ENCODE measurements at places on chromosomes 7 and 10.

GRCh38 chr10:14403881-14404623 is 73.3 kb upstream of the FRMD4A start:
- no peak overlapping the region for H3K27ac ChIP-seq
- no peaks in the 10 kb centered on the region for H3K4me1 ChIP-seq
- no peaks in the 10 kb centered on the region for H3K36me3 ChIP-seq
- no peak for DNase-seq
- H3K27me3 ChIP-seq: no peaks in the 10 kb centered on the region

- peak overlapping the region; percentile 59 for H3K4me3 ChIP-seq
- peaks cover 17% of the 10 kb centered on the region for H3K36me3 ChIP-seq
- no peaks in the 10 kb centered on the region for H3K27me3 ChIP-seq
- H3K27ac ChIP-seq: peak overlapping the region; percentile 60
- peak; percentile 38 for DNase-seq
These were observed 569 bp downstream of the ZNF316 start for GRCh38 chr7:6637544-6638229.

- H3K27ac ChIP-seq: no peak overlapping the region
- no peaks in the 10 kb centered on the region for H3K36me3 ChIP-seq
- H3K27me3 ChIP-seq: no peaks in the 10 kb centered on the region
- H3K4me3 ChIP-seq: no peak overlapping the region
- DNase-seq: no peak
- H3K4me1 ChIP-seq: no peaks in the 10 kb centered on the region
These were observed 10.8 kb upstream of the NRP1 start for GRCh38 chr10:33345236-33345635.

DNA sequence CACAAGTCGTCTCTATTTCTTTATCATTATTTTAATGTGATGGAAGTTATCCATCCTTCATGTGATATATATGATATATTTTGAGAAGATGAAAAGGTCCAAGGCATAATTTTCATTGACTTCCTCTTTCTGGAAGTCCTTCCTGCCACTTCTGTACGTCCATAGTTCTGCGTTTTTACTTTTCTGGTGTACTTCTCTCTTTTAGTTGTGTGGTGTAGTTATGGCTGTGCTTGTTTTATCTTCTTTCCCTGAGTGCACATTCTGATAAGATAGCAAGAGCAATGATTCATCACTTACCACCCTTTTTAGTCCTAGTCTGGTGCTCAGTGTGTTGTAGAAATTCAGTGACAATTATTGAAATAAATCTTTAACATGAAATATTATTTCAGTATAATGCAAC is 231.3 kb upstream of the FERD3L start:
- no peaks in the 10 kb centered on the region for H3K27me3 ChIP-seq
- H3K27ac ChIP-seq: no peak overlapping the region
- H3K4me1 ChIP-seq: no peaks in the 10 kb centered on the region
- no peak for DNase-seq

DNA sequence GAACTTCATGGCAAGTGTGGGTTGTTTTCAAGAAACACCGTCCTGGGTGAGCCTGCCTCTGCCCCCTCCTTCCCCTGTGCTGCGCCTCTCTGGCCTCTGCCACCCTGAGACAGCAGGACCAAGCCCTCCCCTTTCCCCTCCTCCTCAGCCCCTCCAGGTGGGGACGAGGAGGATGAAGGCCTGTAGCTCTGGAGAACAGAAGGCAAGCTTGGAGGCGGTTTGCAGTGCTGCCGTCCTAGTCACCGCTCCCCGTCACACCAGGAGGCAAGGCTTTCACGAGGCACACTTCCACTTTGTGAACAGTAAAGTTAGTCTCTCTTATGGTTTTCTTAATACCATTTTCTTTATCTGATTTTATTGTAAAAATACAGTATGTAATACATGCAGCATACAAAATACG is 8.8 kb upstream of the VIPR2 start:
- no peak overlapping the region for H3K4me3 ChIP-seq
- no peak for DNase-seq
- no peaks in the 10 kb centered on the region for H3K27me3 ChIP-seq
- H3K4me1 ChIP-seq: no peaks in the 10 kb centered on the region
- no peak overlapping the region for H3K27ac ChIP-seq

DNA sequence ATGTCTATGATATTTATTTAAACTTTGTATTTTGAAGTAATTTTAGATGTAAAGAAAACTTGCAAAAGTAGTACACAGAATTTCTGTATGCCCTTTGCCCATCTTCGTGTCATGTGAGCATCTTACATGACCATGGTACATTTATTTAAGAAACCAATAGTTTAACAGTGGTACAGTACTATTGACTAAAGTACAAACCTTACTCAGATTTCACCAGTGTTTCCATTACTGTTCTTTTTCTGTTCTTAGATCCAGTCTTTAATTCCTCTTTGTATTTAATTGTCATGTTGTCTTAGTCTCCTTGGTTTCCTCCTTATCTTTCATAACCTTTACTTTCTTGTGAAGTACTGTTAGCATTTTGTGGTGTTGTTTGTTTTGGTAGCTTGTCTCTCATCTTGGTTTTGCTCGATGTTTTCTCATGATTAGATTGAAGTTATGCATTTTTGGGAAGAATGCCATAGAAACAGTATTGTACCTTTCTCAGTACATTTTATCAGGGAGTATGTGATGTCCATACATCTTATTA is 24.1 kb downstream of the TAX1BP1 start:
- peaks cover 5% of the 10 kb centered on the region for H3K36me3 ChIP-seq
- H3K27ac ChIP-seq: no peak overlapping the region
- DNase-seq: no peak
- no peaks in the 10 kb centered on the region for H3K4me1 ChIP-seq
- no peak overlapping the region for H3K4me3 ChIP-seq
- no peaks in the 10 kb centered on the region for H3K27me3 ChIP-seq

GRCh38 chr10:88156341-88156740 is 292.9 kb downstream of the PTEN start:
- no peaks in the 10 kb centered on the region for H3K27me3 ChIP-seq
- no peak for DNase-seq
- peaks cover 7% of the 10 kb centered on the region for H3K4me1 ChIP-seq

All from effector memory CD4-positive, alpha-beta T cell (primary cell).